ENCODE measurements at places on chromosomes 16 and 17.

- no peak for DNase-seq
Observed at GRCh38 chr17:67431249-67432015, 54.4 kb downstream of the PITPNC1 start.

- DNase-seq = no peak
Observed at GRCh38 chr16:89784406-89784805, 32.0 kb downstream of the FANCA start.

GRCh38 chr17:51463353-51463752 is 203.0 kb downstream of the UTP18 start:
- DNase-seq = no peak

DNA sequence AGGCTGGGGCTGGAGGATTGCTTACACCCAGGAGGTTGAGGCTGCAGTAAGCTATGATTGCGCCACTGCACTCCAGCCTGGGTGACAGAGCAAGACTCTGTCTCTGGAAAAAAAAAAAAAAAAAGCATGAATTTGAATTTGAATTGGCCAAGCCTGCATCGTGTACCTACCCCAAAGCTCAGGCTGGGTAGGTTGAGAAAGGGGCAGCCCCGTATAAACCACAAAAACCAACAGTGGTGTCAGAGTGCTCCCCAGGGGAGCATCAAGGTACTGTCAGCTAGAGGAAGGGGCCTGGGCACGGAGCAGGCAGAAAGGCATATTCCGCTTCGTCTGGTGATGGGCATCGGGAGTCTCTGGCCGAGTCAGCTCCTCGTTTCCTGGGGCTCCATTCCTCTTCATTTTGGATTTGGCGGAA is 40.9 kb downstream of the RAP1GAP2 start:
- DNase-seq = peak; percentile 57

GRCh38 chr17:79547586-79547985 is 63.3 kb downstream of the RBFOX3 start:
- DNase-seq = no peak

- no peak for DNase-seq
Observed at GRCh38 chr17:75428543-75429469, 23.3 kb upstream of the GRB2 start.

GRCh38 chr16:12900156-12900555 is 1.2 kb upstream of the SHISA9 start:
- DNase-seq = no peak

DNA sequence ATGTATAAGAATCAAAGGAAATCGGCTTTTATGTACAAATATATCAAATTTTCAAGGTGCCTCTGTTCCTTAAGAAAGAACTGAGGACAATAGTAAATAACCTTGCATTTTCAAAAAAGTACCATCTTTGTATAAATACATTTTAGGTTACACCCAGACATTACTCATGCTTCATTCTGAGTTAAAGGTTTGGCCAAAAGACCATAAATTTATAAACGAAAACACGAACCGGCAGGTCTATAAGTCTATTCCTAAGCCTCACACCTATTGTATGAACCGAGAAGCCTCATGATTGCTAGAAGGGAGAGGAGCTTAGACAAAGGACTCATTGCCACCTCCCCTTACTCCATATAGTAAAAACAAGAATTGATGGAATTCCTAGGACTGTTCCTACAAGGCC is 94.6 kb upstream of the PSMD7 start:
- no peak for DNase-seq

DNA sequence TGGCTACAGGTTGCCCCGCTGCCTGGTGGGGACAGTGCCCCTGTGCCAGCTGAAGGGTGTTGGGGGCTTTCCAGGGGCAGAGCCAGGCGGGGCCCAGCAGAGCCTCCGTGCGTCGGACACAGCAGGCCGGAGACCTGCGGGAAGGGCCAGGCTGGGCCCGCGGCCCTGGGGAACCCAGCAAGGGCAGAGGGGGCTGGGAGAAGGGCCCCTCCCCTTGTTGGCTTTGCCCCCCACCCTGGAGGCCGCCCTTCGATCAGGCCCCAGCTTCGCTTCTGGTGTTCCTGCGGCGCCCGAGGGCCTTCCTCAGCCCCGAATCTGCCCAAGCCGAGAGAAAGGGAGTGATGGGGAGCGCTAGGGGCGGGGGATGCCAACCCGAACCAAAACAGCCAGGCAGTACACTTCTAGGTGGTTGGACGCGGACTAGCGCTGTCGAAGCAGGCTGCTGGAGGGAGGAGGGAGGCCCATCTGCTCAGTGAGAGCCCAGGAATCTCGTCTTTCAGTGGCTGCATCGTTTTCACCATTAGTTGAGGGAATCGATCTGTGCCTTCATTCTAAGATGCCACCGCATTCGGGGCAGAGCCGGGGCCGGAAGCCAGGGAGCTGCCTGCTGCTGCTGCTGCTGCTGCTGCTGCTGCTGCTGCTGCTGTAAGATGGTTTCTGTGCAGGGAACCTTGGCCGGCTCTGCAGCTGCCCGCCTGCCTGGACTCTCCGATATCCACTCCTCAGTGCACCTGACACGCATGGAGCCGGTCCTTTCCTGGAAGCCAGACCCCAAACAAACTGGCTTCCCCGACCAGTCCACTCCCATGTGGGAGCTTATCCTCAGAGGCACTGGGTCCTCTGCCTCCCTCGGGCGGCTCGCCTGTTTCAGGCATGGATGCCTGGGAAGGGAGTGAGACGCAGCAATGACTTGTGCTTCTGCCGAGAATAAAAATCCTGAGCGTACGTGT is 1.7 kb downstream of the JPH3 start:
- peak; percentile 68 for DNase-seq

DNA sequence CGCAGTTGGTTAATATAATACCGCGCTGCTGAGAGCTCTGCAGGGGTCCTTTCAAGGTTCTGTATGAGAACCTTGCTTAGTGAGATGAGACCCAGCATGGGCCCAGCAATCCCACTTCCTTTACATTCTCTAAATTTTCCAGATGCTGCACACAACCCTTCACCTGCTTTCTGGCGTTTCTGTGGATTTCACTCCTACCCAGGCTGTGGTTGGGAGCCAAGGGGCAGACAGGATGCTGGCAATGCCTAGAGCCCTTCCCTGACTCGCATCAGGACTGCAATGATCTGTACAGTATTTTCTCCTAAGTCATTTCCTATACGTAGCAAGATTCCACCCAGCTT is 10.1 kb upstream of the PIPOX start:
- DNase-seq = no peak

DNA sequence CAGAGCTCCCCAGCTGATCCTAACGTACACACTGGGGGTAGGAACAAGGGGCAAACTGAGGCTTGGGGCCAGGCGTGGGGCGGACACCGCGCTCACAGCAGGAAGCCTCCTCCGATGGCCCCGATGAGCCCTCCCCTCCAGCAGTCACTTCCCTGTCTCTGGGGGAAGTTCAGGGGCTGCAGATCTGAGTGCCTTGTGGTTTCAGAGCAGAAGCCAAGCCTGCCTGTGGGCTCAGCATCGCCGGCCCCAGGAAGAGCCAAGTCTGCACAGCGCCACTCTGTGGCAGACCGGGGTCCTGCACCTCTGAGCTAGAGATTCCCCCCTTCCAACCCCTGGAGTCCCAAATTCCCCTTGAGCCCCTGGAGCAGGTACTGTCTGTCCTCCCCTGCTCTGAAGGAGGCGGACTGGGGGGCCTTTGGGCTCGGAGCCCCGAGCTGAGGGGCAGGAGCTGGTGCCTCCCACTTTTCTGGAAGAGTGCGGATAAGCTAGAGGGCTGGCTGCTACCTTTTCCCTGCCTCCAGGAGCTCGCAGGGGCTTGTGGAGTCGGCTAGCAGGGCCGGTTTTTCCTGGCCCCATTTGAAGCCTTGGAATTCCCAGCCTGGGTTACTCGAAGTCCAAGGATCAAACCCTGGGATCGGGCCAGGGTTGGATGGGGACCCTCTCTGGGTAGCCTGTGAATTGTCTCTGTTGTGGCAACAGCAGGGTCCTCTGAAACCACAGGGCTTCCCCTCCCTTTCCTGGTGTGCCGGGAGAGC is 2.9 kb downstream of the GSE1 start:
- DNase-seq = peak; percentile 68

GRCh38 chr16:47029724-47030123 is 56.2 kb upstream of the DNAJA2 start:
- DNase-seq = no peak

GRCh38 chr17:41519501-41520224 is 973 bp upstream of the KRT15 start:
- DNase-seq = peak; percentile 77

GRCh38 chr16:30065943-30066760 is 592 bp downstream of the ALDOA start:
- DNase-seq = no peak

DNA sequence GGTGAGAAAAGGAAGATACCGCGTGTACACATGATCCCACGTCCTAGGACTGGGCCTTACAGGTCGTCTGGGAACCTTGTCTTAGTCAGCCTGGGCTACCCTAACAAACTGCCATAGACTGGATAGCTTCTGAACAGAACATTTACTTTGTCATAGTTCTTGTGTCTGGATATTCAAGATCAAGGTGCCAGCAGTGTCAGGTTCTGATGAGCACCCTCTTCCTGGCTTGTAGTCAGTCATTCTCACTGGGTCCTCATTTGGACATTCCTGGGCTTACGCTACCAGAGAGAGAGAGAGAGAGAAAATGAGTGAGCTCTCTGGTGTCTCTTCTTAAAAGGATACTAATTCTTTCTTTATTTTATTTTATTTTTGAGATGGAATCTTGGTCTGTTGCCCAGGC is 685.8 kb upstream of the RBFOX1 start:
- DNase-seq = no peak

DNA sequence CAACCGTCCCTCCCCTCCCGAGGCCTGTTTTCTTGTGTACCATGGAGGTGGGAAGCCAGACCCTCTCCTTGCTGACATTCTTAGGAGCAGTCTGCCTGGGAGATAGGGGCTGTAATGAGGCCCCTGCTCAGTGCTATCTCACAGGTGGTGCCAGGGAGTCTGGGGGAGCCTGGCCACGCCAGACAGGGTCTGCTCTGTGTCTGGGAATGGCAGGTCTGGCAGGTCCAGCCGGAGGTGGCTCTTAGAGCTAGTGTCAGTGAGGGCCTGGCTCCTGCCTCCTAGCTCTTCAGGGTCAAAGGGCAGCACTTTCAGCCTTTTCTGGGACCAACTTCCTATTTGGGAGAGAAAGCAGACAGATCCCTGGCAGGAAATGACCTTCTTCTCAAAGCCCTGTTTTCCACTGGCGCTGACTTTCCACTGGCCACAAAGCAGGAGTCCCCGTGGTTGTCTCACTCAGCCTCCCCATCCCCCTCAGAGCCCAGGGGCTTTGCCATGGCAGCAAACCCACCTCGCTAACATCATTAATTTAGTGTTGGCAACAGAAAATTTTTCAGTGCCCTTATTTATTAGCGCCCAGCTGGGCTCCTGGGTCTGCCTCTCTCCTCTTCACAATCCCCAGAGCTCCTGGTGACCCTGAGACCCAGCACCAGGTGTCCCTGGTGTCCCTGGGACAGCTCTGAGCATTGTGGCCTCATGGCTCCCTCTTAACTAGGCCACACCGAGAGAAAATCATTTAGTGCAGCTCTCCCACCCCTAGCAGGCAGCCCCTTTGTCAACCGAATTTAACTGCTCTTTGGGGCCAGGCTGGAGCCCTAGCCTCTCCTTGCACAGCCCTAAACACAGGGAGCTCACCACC is 24.0 kb upstream of the DOK4 start:
- no peak for DNase-seq

GRCh38 chr16:74649839-74650504 is 16.7 kb downstream of the RFWD3 start:
- DNase-seq = no peak

DNA sequence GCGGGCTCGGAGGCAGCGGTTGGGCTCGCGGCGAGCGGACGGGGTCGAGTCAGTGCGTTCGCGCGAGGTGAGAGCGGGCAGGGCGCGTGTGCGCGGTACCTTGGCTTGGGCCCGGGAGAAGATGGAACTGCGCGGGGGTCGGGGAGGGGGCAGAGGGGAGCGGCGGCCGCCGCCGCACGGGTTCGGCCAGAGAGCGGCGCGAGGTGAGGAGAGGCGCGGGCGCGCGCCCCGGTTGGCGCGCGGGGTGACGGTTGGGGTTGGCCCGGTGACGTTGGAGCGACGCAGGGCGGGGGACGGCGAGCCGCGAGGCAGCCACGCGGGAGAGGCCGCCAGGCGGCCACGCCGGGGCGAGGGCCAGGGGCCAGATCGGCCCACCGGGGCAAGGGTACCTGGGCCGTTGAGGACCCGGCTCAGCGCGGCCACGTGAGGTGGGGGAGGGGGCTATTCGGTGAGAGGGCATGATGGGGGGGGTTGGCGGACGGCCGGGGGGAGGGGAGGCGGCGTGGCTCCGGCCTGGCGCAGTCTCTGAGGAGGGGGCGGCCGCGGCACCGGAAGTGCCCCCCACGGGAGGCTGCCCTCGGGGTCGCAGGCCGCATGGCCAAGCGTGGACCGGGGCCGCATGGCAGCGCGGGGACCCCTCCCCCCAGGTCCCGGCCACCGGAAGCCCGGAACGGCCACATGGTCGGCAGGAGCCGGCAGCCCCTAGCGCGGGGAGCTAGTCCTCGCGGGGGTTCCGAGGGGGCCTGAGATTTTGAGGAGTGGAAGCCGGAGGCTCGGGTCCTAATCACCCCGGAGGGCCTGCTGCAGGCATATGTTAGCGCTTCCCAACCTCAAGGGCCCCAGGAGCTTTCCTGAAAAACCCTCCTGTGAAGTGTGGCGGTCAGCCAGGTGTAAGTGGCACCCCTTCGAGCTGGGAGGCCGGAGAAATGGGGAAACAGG is 527 bp downstream of the EIF5A start:
- DNase-seq = peak; percentile 47

Measured in cerebellum (tissue), 4 donors.